ENCODE measurements at places on chromosomes 7 and 10. TPM values are rescaled to one million over a fixed set of nuclear protein-coding genes. Genes with fewer than 3 reads are reported as not detected.
A peak's percentile ranks its signal among the peaks of the same experiment; 100 is the strongest.

The TEX36 gene
- total RNA-seq, result not detected

DNA sequence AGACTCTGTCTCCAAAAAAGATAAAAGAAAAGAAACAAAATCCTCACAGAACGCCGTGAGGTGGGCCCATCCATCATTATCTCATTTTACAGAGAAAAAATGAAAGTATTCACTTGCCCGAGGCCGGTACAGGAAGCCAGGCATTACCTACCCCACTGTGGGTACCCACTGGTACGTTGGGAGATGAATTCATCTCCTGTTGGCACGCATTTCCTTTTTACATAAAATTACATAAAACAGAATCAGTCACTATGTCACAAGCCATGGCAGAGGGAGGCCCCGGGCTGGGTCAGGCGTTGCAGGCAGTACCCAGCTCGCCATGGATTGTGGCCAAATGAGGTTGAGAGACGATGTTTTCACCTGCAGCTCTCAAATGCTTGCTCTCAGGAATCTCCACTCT lies 38.6 kb upstream of the TNRC18 start:
- H3K4me3 ChIP-seq, result no peak overlapping the region
- no peak overlapping the region for H3K27ac ChIP-seq
- no peaks in the 10 kb centered on the region for H3K36me3 ChIP-seq
- no peaks in the 10 kb centered on the region for H3K4me1 ChIP-seq

The FOXI2 gene
- total RNA-seq, result not detected

The ATRNL1 gene
- 3.5 TPM for total RNA-seq

DNA sequence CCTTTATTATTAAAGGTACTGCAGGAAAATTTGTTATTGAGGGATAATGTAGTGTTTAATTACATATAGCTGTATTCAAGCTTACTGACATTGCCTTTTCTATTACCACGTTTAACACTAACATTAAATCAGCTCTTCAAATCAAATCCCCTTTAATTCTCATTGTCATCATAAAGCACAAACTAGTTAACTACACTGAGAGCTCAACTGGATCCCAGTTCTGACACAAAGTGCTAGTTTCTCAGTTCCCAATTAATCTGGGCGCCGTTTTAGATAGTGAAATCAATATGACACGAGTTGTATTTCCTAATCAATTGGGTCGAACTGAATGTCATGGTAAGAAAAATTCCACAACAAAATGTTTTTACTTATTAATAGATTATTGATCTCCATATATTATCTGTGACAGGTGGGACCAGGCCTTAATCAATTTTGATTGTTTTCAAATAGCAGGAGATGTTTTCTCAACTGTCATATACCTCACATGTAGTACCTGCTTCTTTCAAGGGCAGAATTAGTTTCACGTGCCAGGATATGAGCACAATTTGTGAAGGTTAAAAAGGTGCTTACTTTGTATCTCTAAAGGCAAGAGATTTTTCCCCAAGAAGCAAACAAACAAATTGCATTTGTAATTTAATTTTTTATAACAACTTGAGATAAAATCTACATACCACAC lies 71.0 kb downstream of the AASS start:
- no peak overlapping the region for H3K4me3 ChIP-seq
- no peak overlapping the region for H3K27ac ChIP-seq
- H3K27me3 ChIP-seq, result no peaks in the 10 kb centered on the region
- H3K36me3 ChIP-seq, result no peaks in the 10 kb centered on the region

The FAM200A gene
- total RNA-seq, result 4.2 TPM

DNA sequence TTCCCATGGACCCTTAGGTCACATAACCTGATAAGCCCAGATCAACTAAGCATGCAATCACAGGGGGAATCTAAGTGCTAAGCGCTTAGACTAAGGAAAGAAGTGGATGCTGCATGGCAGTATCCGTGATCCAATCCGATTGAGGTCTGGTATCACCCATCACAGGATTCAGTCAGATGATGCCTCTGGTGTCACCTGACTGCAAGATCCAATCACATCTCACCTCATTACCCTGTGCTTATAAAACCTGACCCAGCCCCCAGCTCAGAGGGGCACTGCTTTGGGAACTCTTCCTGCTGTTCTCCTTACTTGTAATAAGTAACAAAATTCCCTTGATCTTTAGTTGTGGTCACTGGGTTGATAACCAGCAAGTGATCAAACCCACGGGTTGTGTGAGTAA lies 84.7 kb upstream of the TMEM168 start:
- no peak overlapping the region for H3K27ac ChIP-seq
- DNase-seq, result no peak
- no peaks in the 10 kb centered on the region for H3K36me3 ChIP-seq
- H3K4me1 ChIP-seq, result no peaks in the 10 kb centered on the region

GRCh38 chr10:81957976-81958375 lies 83.0 kb downstream of the NRG3 start:
- no peak for DNase-seq
- H3K27me3 ChIP-seq, result no peaks in the 10 kb centered on the region
- no peak overlapping the region for H3K4me3 ChIP-seq

- no peaks in the 10 kb centered on the region for H3K36me3 ChIP-seq
- H3K4me1 ChIP-seq, result no peaks in the 10 kb centered on the region
- no peak overlapping the region for H3K4me3 ChIP-seq
- H3K27me3 ChIP-seq, result no peaks in the 10 kb centered on the region
- H3K27ac ChIP-seq, result no peak overlapping the region
- DNase-seq, result no peak
These were observed 121.0 kb downstream of the CUL2 start for GRCh38 chr10:34969171-34969570.

The ARMS2 gene
- total RNA-seq, result not detected

- H3K27me3 ChIP-seq, result no peaks in the 10 kb centered on the region
- no peak overlapping the region for H3K4me3 ChIP-seq
- no peak for DNase-seq
- no peaks in the 10 kb centered on the region for H3K36me3 ChIP-seq
- no peaks in the 10 kb centered on the region for H3K4me1 ChIP-seq
- H3K27ac ChIP-seq, result no peak overlapping the region
These were observed 393.6 kb downstream of the CNTNAP2 start for GRCh38 chr7:146510088-146510680.

DNA sequence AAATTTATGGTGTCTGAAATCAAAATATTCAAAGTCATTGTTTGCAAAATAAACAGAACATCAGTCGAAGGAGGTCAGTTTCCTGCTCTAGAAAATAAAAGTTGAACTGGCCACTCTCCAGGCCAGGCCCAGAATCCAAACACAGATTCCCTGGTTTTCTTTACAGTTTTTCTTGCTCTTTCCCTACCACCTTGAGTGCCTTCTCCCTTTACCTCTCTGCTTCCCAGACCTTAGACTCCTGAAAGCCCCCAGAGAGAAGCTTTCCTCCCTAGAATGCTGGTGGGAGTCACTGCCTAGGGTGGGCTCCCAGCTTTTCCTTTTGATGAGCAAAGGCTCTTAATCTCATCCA lies 6.1 kb downstream of the DNTT start:
- no peaks in the 10 kb centered on the region for H3K36me3 ChIP-seq
- no peak for DNase-seq
- no peaks in the 10 kb centered on the region for H3K27me3 ChIP-seq
- H3K4me1 ChIP-seq, result no peaks in the 10 kb centered on the region
- no peak overlapping the region for H3K27ac ChIP-seq
- H3K4me3 ChIP-seq, result no peak overlapping the region

DNA sequence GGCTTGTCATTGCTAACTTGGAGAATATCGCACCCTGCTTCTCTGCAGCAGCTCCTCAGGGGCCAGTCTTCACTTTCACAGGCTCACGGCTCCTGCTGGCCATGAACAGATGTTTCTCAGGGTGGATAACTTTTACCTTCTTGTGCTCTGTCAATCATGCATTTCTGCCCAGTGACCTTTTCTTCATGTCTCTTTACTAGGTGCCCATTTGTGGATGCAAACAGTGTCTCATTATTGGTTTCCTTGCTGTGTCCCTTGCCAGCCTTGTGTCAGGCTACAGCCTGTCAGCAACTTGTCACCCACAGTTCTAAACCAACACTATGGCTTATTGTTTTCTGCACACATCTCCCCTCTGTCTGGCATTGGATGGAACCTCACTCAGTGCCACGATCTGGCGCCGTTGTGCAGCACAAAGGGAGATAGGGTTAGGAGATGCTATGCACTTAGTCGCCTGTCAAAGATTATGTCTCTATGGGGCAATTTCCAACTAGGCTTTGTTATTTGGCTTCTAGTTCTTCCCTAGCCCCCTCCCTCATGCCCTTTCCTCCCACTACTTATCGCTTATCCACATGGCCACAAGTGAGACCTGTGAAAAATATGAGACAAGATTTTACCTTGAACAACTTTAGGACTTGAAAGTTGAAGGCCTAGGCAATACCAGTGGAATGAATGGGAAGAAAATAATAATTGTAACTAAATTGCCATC lies 45.7 kb upstream of the NXPH1 start:
- H3K27ac ChIP-seq, result no peak overlapping the region
- H3K4me1 ChIP-seq, result no peaks in the 10 kb centered on the region
- no peaks in the 10 kb centered on the region for H3K27me3 ChIP-seq
- no peaks in the 10 kb centered on the region for H3K36me3 ChIP-seq

The RBP4 gene
- 3.9 TPM for total RNA-seq

The ADAP1 gene
- total RNA-seq, result 146 TPM

GRCh38 chr7:5627745-5628547 lies 153.5 kb downstream of the RNF216 start:
- peak; percentile 15 for DNase-seq
- peaks cover 28% of the 10 kb centered on the region for H3K36me3 ChIP-seq
- no peaks in the 10 kb centered on the region for H3K4me1 ChIP-seq
- H3K27ac ChIP-seq, result no peak overlapping the region
- no peaks in the 10 kb centered on the region for H3K27me3 ChIP-seq

DNA sequence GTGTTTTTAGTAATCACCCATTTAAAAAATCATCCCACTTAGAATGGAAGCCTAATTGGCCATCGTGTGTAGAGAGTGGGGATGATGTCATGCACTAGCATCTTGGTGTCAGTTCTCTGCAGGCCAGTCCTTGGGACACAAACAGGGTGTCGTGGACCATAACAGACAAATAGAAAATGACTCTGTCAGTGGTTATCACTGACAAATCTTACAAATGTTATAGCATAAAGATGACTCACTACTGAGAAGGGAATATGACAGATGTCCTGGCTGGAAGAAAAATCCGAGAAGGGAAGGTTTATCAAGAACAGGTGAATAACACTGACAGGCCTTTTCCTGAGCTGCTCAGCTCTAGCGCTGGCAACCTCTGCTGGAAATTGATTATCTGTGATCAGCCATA lies 10.6 kb downstream of the CABCOCO1 start:
- H3K27me3 ChIP-seq, result no peaks in the 10 kb centered on the region
- H3K4me1 ChIP-seq, result no peaks in the 10 kb centered on the region
- no peak overlapping the region for H3K4me3 ChIP-seq
- H3K27ac ChIP-seq, result no peak overlapping the region
- no peak for DNase-seq
- no peaks in the 10 kb centered on the region for H3K36me3 ChIP-seq

DNA sequence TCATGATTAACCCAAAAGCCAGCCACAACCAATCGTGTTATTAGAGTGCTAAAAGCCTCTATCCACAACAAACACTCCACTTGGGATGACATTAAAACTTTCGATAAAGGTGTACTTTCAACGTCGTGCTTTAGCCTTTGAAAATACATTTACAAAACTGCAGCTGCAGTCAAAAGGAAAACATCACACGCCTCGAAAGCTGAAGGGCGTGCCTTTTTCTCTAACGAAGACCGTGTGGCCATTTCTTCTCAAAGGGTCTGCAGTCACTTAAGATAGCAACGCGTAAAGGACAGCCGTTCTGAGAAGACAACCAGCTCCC lies 1.1 kb downstream of the ARHGAP12 start:
- peaks cover 5% of the 10 kb centered on the region for H3K4me1 ChIP-seq
- H3K4me3 ChIP-seq, result peak overlapping the region; percentile 91
- no peaks in the 10 kb centered on the region for H3K27me3 ChIP-seq
- H3K27ac ChIP-seq, result peak overlapping the region; percentile 94
- no peak for DNase-seq
- H3K36me3 ChIP-seq, result no peaks in the 10 kb centered on the region

The CYP2W1 gene
- total RNA-seq, result 23.1 TPM

GRCh38 chr10:118571123-118571522 lies 24.3 kb downstream of the PRLHR start:
- no peak overlapping the region for H3K27ac ChIP-seq
- no peaks in the 10 kb centered on the region for H3K36me3 ChIP-seq
- no peak for DNase-seq
- no peak overlapping the region for H3K4me3 ChIP-seq

The GAD2 gene
- total RNA-seq, result not detected

- no peak overlapping the region for H3K4me3 ChIP-seq
- DNase-seq, result no peak
- no peaks in the 10 kb centered on the region for H3K27me3 ChIP-seq
- peaks cover 16% of the 10 kb centered on the region for H3K4me1 ChIP-seq
- no peak overlapping the region for H3K27ac ChIP-seq
These were observed 124.8 kb upstream of the CHST15 start for GRCh38 chr10:124217906-124218804.

DNA sequence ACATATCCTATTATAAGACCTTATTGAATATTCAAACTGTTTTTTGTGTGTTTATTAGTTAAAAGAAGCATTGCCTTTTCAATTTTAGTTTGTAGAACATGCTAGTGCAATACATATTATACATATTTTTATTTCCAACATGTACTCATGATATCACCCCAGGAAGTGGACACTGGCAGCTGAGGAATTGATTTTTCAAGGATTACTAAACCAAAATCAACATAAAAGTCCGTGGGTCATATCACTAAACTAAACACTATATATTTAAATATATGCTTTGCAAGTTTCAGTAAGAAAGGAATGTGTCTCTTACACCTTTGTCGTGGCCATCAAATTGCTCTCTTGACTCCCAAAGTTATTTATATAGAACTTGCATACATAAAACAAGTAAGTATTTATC lies 185.2 kb downstream of the AGMO start:
- H3K4me3 ChIP-seq, result no peak overlapping the region
- no peaks in the 10 kb centered on the region for H3K27me3 ChIP-seq
- no peaks in the 10 kb centered on the region for H3K4me1 ChIP-seq
- DNase-seq, result no peak

DNA sequence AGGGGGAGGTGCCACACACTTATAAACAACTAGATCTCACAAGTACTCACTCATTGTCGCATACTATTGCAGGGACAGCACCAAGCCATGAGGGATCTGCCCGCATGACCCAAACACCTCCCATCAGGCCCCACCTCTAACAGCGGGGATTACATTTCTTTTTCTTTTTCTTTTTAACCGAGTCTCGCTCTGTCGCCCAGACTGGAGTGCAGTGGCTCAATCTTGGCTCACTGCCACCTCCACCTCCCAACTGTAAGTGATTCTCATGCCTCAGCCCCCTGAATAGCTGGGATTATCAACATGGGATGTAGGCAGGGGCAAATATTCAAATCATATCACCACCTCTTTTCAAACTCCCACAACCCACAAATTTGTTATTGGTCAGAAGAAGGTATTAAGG lies 76.7 kb downstream of the SKAP2 start:
- DNase-seq, result no peak
- no peaks in the 10 kb centered on the region for H3K27me3 ChIP-seq
- no peaks in the 10 kb centered on the region for H3K36me3 ChIP-seq
- no peaks in the 10 kb centered on the region for H3K4me1 ChIP-seq
- H3K4me3 ChIP-seq, result no peak overlapping the region
- H3K27ac ChIP-seq, result no peak overlapping the region

The SPDYE16 gene
- not detected for total RNA-seq
